ENCODE measurements at places on chromosomes 7 and 10.

DNA sequence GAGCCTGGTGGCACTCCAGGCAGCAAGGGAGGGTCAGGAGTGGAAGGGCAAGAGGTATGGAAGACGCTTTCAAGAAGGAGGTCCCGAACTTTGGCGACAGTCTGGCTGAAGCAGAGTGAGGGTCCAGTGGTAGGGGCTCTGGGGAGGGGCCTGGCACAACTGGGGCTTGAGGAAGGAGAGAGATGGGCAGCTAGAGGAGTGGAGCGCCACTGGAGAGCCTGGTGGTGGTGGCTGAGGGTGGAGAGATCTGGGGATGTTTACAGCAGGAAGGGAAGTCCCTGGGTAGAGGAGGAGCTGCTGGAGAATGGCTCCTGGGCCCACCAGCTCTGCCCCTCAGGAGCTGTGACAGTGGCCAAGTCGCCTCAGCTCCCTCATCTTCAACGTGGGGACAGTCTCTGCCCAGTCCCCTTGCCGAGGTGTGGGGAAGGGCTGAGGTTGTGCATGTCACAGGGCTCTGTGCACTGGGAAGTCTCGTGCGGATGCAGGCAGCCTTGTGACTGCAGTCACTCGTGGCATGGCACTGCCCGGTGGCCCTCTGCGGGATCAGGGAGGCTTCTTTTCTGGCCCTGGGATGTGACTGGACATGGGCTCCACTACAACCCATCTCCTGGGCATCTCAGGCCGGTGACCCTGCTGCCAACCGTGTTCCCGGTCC, 18.5 kb downstream of the UBTD1 start:
- DNase-seq: no peak

DNA sequence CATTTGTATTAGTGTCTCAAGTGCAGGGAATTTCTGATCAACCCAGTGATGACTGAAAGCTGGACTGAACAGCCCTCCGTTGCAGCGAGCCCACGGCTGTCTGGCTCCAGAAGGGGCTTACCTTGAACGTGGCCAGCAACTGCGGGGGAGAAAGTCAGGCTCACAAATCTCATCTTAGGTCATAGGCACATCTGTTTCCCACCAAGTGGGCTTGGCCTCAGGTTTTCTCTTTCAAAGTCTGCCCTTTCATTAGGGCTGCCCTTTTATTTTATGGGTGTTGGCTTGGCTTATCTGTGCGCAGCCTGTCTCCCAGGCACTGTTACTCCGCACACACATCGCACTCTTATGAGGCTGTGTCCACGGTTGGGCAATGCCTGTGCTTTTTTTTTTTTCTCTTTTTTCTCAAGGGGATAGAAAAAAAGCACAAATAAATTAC, 178.0 kb downstream of the JCAD start:
- no peak for DNase-seq

GRCh38 chr10:99834410-99834809, 52.0 kb downstream of the ABCC2 start:
- no peak for DNase-seq

- DNase-seq: no peak
Measured at GRCh38 chr7:70113536-70113935, 515.3 kb downstream of the AUTS2 start.

- no peak for DNase-seq
Measured at GRCh38 chr7:52017802-52018679, 701.4 kb upstream of the COBL start.

DNA sequence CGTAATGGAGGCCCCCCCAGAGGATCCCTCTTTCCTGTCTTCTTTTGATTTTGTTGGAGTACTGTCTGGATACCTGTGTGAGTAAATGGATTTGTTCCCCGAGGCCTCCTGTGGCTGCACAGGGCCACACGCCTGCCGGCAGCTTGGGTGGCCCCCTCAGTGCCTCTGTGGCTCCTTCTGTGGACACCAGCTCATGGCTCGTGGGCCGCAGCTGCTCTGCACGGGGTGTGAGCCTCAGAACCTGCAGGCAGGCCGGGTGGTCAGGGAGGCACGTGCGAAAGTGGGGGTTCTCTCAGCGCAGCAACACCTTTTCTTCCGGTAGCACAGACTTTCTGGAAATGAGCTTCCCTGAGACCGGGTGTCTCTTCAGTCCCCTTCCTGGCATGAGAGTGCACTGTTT, 70.3 kb downstream of the WDR37 start:
- DNase-seq: no peak

DNA sequence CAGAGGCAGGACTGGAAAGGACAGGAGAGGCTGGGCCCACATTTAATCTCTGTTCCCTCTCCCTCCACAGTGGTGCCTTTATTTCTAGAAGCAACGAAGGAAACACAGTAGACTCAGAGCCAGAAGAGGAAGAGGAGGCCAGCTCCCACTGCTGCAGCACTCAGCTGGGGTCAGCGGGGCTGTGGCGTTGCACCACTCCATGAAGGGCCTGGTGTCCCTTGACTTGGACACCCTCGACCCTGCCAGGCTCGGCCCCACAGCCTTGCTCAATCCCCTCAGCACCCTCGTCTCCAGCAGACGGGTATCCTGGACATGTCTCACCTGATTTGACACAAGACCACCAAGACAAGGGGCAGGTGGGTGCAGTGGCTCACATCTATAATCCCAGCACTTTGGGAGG, 38.8 kb downstream of the PRKAG2 start:
- no peak for DNase-seq

DNA sequence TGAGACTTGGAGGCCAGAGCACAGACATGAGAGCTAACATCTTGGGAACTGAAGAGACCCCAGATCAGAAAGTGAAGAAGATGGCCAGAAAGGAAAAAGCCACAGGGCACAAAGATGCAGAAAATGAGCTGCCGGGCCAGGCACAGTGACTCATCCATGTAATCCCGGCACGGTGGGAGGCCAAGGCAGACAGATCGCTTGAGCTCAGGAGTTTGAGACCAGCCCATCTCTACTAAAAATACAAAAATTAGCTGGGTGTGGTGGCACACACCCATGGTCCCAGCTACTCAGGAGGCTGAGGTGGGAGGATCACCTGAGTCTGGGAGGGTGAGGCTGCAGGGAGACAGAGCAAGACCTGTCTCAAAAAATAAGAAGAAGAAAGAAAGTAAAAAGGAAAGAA, 81.4 kb upstream of the MGMT start:
- no peak for DNase-seq

DNA sequence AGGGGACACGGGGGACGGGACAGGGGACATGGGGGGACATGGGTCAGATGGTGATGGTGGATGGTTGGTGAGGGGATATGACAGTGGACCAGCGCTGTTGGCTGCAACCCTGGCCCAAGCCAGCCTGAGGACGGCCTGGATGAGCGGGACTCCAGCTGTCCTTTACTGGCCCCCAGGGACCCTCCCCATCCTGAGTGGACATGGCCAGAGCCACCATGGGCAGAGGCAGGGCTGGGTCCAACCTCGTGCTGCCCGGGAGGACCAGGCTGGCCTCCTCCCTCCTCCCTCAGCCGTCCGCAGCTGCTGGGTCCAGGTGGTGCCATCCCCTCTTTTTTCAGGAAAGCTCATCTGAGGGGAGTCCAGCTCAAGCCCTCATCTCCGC, 30.4 kb downstream of the GET4 start:
- DNase-seq: no peak

- no peak for DNase-seq
Measured at GRCh38 chr10:129604333-129605032, 137.4 kb downstream of the MGMT start.

DNA sequence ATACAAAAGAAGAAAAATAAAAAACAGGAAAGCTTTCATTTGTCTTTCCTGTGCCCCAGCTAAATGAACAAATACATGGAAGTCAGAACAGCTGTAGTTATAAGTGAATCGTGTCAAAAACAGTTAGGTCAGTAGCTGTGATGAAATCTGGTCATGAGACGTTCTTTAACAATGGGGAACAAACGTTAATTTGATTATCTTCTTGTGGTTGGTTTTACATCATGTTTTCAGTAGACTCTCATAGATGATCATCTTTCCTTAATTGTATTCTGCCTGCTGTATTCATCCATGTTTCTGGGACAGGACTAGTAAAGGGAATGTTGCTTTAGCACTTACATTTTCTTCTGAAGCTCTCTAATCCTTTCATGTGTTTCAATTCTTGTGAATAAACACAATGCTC, 97.0 kb downstream of the PCLO start:
- DNase-seq: no peak

DNA sequence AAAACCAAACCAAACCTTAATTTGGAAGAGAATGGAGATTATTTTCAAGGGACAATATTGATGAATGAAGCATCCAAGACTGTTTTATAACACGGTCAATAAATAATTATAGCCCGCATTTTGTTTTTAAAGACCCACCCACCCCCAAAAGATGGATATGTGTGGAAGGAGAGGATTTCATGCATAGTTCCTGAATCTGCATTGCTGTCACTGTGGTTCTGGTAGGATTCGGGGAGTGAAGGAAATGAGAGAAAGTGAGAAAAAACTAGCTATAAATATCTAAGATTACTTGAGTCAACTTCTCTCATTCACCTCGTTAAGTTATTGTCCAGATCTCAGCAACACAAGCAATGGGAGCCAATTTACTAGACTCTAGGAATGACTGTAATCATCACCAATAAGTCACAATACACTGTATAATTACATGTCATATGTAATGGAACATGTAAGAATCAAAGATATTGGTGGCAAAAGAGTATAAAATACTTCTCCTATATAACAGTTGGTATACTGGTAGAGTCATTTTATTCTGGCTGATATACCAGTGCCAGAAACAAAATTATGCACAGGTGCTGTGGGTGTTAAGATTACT, 30.2 kb downstream of the NAMPT start:
- no peak for DNase-seq

- DNase-seq: no peak
Measured at GRCh38 chr10:3131098-3131497, 41.5 kb downstream of the PITRM1 start.

Measured in NCI-H1930 (cell line).